ENCODE measurements at places on chromosomes 3 and 15.

GRCh38 chr15:59237924-59238331, 31.3 kb downstream of the LDHAL6B start:
- DNase-seq = no peak

DNA sequence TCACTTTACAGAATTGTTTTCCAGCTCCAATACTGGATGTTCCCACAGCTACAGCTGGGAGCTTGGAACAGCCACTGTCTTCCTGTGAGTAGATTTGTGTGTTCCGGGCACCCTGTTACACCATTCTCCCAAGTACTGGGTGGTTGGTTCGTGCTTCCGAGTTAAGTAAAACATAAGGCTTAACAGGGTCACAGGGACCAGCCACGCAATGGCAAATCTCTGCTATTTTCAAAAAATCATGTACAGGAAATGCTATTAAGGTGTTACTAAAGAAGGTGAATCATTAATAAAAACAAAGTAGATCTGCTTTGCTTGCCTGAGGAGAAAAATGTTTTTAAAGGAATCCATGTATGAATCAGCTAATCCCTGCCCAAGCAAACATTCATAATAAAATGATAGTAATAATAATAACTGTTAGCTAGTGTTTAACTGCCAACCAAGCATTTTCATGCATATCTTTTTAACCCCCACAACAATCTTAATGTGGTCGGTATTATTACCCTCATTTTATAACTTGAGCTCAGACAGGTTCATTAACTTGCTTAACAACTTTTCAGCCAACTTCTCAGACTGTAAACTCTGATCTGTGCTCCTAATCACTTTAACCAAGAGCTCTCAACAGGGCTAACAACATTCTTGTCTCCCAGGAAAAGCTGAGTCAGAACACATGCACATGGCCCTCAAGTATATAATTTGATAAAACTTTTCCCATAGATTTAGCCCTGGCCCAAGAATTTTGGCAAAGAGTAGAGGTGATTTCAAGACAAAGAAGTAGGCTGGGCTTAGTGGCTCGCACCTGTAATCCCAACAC, 2.7 kb upstream of the C2CD4A start:
- DNase-seq = no peak

GRCh38 chr3:100185847-100186246, 71.5 kb upstream of the FILIP1L start:
- DNase-seq = no peak

DNA sequence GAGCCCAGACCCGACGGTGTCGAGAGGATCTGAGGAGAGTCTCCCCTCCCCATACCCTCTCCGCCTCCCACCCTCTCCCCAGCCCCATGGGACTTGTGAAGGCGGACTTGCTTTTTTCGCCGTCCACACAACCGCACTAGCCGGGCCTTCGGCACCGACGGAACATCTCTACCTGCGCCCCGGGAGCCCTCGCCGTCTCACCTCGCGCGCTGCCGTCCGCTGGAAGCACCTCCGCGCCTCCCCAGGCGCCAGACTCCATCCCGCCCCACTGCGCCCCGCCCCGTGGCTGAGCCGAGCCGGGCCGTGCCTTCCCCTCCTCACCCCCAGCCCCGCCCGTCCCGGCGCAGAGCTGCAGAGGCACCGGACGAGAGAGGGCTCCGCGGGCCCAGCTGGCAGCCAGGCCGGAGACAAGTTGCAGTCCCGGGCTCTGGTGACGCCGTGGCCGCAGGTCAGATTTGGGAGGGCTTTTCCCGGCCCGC, at the start of the genes DUOX1 and DUOXA1:
Gene DUOX1 (plus strand): TSS at position 344 of the 479 bp plus-strand sequence. CDS start 1,973 bp downstream, outside the sequence.
Gene DUOXA1 (minus strand): TSS at position 229 of the 479 bp plus-strand sequence. CDS start 6,865 bp downstream, outside the sequence.
- no peak for DNase-seq

DNA sequence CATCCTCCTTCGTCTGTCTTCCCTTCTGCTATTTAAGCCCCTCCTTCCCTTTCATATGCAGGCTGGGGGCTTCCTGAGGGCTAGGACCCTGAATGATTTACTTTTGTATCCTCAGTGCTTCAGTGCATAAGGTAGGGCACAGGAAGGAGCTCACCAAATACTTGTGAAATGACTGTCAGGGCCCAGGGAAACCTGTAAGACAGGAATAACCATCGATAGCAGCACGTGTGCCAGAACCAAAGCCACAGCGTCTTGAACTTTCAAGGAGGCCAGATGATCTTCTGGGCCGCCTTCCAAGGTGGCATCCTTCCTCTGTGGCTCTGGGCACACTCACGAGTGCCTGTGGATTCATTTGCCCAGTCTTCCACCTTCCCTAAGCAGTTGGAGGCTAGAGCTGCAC, 3.9 kb downstream of the TMED3 start:
- no peak for DNase-seq

- DNase-seq = no peak
Observed at GRCh38 chr3:156626104-156626503, 48.3 kb upstream of the TIPARP start.
